ENCODE measurements at places on chromosomes 1 and 21.

DNA sequence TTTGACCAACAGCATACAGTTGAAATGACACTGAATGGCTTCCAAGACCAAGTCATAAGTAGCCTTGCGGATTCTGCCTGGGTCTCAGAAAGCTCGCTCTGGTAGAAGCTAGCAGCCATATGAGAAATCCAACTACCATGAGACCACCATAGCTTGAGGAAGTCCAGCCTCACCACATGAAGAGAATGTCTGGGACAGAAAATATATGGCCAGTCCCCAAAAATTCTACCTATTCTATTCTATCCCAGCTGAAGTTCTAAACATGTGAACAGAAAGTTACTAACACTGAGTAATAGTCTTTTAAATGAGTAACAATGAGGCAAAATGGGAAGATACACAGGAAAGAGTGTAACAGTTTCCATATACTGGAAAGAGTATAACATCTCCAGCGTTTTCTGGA lies 9.0 kb downstream of the FMO5 start:
- no peak for DNase-seq
- no peak overlapping the region for H3K4me3 ChIP-seq
- no peak overlapping the region for H3K27ac ChIP-seq
- peaks cover 3% of the 10 kb centered on the region for H3K4me1 ChIP-seq
- H3K36me3 ChIP-seq = no peaks in the 10 kb centered on the region

- no peak overlapping the region for H3K4me3 ChIP-seq
- DNase-seq = no peak
- peaks cover 3% of the 10 kb centered on the region for H3K4me1 ChIP-seq
- H3K36me3 ChIP-seq = no peaks in the 10 kb centered on the region
These were observed 17.4 kb downstream of the FMO1 start for GRCh38 chr1:171265686-171266085.

DNA sequence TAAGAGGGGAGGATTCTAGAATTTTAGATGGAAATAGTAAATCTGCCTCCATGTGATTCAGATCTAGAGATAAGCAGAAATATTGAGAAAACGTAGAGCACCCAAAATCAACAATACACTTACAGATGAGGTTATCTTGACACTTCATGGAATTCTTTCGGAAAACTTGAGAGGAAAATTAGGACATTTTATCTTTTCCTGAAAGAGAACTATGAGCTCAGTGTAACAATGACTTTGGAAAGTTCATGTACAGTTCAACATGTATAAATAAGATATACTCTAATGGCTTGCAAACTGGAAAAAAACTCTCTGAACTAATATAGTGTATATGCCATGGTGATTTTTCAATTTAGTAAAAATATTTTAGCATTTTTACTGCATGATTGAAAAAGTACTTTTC lies 338.1 kb upstream of the NEGR1 start:
- no peak overlapping the region for H3K4me3 ChIP-seq
- H3K4me1 ChIP-seq = no peaks in the 10 kb centered on the region
- DNase-seq = no peak
- H3K27ac ChIP-seq = no peak overlapping the region
- H3K36me3 ChIP-seq = no peaks in the 10 kb centered on the region

DNA sequence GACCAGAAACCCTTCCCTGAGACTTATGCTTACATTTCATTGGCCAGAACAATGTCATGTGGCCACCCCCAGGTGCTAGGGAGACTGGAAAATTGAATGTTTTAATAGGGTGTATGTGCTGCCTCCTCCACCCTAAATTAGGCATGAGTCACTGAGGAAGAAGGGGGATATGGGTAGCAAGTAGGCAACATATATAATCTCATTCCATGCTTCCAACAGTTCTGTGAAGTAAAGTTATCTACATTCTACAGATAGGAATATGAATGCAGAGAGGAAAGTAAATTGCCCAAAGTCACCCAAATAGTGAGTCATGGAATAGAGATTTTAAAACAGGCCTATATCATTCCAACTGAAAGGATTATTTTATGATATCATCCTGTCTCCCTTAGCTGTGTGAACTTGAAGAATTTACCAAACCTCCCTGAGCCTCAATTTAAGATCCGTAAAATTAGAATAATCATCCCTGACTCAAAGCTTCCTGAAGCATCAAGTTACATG lies 168.6 kb upstream of the FGGY start:
- no peak for DNase-seq
- no peaks in the 10 kb centered on the region for H3K4me1 ChIP-seq
- H3K27ac ChIP-seq = no peak overlapping the region
- no peaks in the 10 kb centered on the region for H3K27me3 ChIP-seq

DNA sequence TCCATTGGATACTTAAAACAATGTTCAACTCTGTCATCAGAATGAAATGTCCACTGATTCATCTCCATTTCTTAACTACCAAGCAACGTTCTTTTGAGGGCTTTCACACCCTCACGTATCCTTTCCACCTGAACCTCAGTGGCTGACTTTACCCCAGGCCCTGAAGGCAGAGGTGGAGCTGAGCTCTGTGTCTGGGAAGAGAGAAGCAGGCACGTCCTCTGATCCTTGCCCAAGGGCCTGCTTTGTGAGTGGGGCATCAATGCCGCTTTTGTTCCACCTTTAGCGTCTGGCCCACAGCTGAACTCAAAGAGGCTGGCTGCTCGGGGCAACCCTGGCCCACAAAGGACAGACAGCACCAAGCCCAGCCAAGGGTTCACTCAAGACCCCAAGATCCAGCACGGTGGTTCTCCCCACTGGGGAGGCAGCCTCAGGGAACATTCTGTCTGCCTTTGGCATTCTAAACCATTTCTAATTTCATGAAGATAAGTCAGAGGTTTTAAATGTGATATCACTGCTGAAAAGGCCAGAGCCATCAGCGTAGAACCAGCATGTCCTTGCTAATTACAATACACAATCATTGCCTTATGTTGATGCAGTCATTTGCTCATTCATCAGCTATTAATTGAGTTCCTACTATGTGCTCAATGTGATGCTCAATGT lies 126.0 kb upstream of the UBE2U start:
- no peaks in the 10 kb centered on the region for H3K27me3 ChIP-seq
- peak; percentile 34 for DNase-seq
- no peaks in the 10 kb centered on the region for H3K4me1 ChIP-seq
- H3K36me3 ChIP-seq = no peaks in the 10 kb centered on the region
- H3K4me3 ChIP-seq = no peak overlapping the region
- H3K27ac ChIP-seq = no peak overlapping the region

- no peaks in the 10 kb centered on the region for H3K4me1 ChIP-seq
- no peak for DNase-seq
- H3K4me3 ChIP-seq = no peak overlapping the region
- H3K27me3 ChIP-seq = no peaks in the 10 kb centered on the region
- no peak overlapping the region for H3K27ac ChIP-seq
These were observed 362.2 kb upstream of the LYPLAL1 start for GRCh38 chr1:218811497-218811896.

- H3K4me3 ChIP-seq = no peak overlapping the region
- no peaks in the 10 kb centered on the region for H3K4me1 ChIP-seq
- H3K27ac ChIP-seq = peak overlapping the region; percentile 33
- H3K27me3 ChIP-seq = no peaks in the 10 kb centered on the region
These were observed 834.0 kb downstream of the USP25 start for GRCh38 chr21:16563795-16564194.

DNA sequence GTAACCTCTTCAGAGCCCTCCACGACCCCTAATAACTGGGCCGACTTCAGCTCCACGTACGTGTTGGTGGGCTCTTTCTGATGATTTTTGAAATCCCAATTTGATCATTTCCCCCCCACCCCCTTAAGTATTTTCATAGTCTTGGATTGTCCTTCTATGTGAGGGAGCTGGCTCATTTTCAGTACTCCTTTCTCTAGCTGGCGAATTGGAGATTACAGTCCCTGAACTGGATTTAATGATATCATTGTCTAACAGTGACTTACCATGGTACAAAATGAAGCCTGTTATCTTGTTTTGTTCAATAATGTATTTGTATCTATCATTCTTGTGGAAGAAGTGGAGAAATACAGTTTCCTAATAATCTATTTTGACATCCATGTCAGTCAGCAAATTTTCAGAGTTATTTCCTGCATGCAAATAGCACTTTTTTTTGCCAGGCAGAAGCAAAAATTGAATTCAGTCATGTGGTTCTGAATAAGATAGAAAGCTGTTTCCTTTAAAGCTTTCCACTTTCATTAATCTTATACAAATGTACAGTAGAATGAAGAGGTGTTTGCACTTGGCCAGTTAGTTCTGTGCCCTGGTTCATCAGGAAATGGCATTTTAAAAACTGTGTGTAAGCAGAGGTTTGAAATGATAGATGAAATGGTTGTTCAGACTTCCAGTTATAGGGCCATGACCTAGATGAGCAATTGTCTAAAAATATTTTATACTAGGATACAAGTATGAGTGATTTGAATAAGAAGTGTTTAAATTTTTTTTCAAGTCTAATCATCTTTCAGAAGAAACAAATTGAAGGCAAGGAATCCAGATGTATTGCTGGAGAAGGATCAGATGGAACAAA lies 104.2 kb downstream of the ATP5PO start:
- H3K27me3 ChIP-seq = no peaks in the 10 kb centered on the region
- no peak overlapping the region for H3K4me3 ChIP-seq
- peak overlapping the region; percentile 52 for H3K27ac ChIP-seq
- DNase-seq = no peak

- H3K27ac ChIP-seq = peak overlapping the region; percentile 100
- no peak for DNase-seq
- no peak overlapping the region for H3K4me3 ChIP-seq
- peaks cover 58% of the 10 kb centered on the region for H3K4me1 ChIP-seq
These were observed 24.1 kb upstream of the A3GALT2 start for GRCh38 chr1:33344896-33345560.

DNA sequence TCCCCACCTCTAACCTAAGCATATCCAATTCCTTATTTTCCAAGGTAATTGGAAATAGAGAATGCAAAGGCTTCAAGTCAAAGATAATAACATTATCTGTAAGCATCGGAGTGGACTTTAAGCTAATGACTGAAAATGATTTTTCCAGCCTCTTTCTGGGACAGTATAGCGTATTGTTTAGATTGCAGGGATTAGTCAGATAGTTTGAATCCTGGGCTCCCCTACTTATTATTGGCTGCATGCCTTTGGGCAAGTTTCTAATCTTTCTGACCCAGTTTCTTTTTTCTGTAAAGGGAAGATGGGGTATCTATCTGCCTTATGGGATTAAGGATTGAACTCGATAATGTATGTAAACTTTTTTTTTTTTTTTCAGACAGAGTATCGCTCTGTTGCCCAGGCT lies 1.5 kb upstream of the CDC20 start:
- no peak overlapping the region for H3K27ac ChIP-seq
- H3K4me3 ChIP-seq = no peak overlapping the region
- H3K36me3 ChIP-seq = no peaks in the 10 kb centered on the region
- H3K27me3 ChIP-seq = no peaks in the 10 kb centered on the region
- peaks cover 3% of the 10 kb centered on the region for H3K4me1 ChIP-seq

GRCh38 chr1:206050655-206051235 lies 2.2 kb upstream of the RHEX start:
- H3K4me3 ChIP-seq = no peak overlapping the region
- no peaks in the 10 kb centered on the region for H3K27me3 ChIP-seq
- H3K27ac ChIP-seq = no peak overlapping the region
- H3K4me1 ChIP-seq = no peaks in the 10 kb centered on the region
- no peaks in the 10 kb centered on the region for H3K36me3 ChIP-seq

DNA sequence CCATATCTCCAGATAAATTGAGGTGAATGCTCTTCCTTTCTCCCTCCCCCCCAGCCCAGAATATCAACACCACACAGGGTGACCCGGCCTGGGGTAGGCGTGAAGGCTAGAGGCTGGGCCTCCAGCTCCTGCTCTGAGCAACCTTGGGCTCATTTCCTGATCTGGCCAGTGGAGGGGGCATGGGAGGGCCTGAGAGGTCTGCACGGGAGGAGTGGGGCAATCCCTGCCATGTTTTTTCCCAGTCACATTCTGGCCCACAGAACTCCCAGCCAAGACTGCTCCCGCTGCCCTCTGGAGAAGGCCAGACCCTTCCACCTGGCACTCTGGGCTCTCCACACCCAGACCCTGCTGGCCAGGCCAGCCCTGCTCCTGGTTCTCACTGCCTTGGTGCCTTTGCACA lies 3.9 kb downstream of the CLDN19 start:
- H3K27me3 ChIP-seq = no peaks in the 10 kb centered on the region
- no peak overlapping the region for H3K4me3 ChIP-seq
- no peaks in the 10 kb centered on the region for H3K4me1 ChIP-seq
- no peak for DNase-seq
- H3K36me3 ChIP-seq = no peaks in the 10 kb centered on the region
- H3K27ac ChIP-seq = no peak overlapping the region

DNA sequence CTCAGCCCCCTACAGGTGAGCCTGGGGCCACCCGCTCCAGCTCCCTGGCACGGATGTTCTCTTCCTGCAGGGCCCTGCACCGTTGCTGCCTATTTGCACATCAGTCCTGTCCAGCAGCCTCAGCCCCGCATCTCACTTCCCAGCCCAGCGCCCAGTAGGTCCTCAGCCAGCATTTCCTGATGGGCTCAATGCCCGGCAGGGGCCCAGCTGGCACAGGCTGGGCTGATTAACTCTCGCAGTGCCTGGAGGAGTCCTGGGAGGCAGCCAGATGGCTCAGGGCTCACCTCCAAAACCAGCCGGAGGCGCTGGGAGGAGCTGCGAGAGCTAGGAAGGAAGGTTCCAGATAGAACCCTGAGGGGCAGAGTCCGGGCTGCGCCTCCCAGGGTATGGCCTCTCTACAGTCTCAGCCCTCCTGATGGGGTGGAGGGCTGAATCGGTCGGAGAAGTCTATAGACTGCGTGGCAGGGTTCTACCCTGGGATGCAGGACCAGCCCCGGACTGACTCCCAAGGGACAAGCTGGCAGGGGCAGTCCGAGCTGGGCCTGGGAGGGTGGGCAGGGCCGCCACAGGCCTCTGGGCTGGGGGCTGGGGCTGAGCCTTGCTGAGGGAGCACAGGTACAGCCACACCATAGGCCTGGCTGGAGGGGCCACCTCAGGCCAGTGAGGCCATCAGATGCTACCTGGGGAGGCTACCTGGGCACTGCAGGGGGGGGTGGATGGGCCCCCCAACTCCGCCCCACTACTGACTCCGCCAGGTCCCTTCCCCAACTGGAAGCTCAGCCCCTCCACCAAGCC lies 19.2 kb upstream of the CLSTN1 start:
- DNase-seq = no peak
- no peaks in the 10 kb centered on the region for H3K27me3 ChIP-seq
- peak overlapping the region; percentile 94 for H3K27ac ChIP-seq
- H3K4me3 ChIP-seq = no peak overlapping the region
